ENCODE measurements at places on chromosomes 11 and 22. TPM values are rescaled to one million over a fixed set of nuclear protein-coding genes. Genes with fewer than 3 reads are reported as not detected.

CST6 gene
- polyA plus RNA-seq = 8.3 TPM

PAX6 gene
- not detected for polyA plus RNA-seq

CCDC73 gene
- polyA plus RNA-seq = not detected

FSHB gene
- polyA plus RNA-seq = not detected

DCHS1 gene
- polyA plus RNA-seq = 0.05 TPM

CAPN5 gene
- polyA plus RNA-seq = 1.5 TPM

NXPE4 gene
- not detected for polyA plus RNA-seq

TNNT3 gene
- polyA plus RNA-seq = not detected

SLC15A3 gene
- polyA plus RNA-seq = 0.07 TPM

APOA5 gene
- polyA plus RNA-seq = not detected

CNGA4 gene
- polyA plus RNA-seq = 0.06 TPM

PUS3 gene
- 10.5 TPM for polyA plus RNA-seq

P4HA3 gene
- polyA plus RNA-seq = 1.2 TPM

MIOX gene
- polyA plus RNA-seq = not detected

MRGPRG gene
- polyA plus RNA-seq = not detected

NUDT8 gene
- polyA plus RNA-seq = 4.8 TPM

DEUP1 gene
- polyA plus RNA-seq = not detected

LMNTD2 gene
- 1.8 TPM for polyA plus RNA-seq

RAG1 gene
- polyA plus RNA-seq = 0.16 TPM

CDC45 gene
- 49.3 TPM for polyA plus RNA-seq

PLAAT5 gene
- polyA plus RNA-seq = not detected

ARHGEF17 gene
- 12.1 TPM for polyA plus RNA-seq

NEFH gene
- polyA plus RNA-seq = 4.7 TPM

MED19 gene
- 23.1 TPM for polyA plus RNA-seq

PDGFD gene
- polyA plus RNA-seq = 0.09 TPM

DENND5A gene
- 59.5 TPM for polyA plus RNA-seq

TMPRSS6 gene
- not detected for polyA plus RNA-seq

ACTN3 gene
- 0.01 TPM for polyA plus RNA-seq

OR6M1 gene
- not detected for polyA plus RNA-seq

TRIM49B gene
- 0.03 TPM for polyA plus RNA-seq

FOXR1 gene
- polyA plus RNA-seq = not detected

CYTH4 gene
- polyA plus RNA-seq = 0.48 TPM

MMP27 gene
- not detected for polyA plus RNA-seq

SYT12 gene
- 1.1 TPM for polyA plus RNA-seq

POU2AF3 gene
- polyA plus RNA-seq = not detected

CASTOR1 gene
- polyA plus RNA-seq = 6.3 TPM

OR4C46 gene
- polyA plus RNA-seq = not detected

TRIM6 gene
- polyA plus RNA-seq = not detected

KDM4D gene
- 1.3 TPM for polyA plus RNA-seq

RIMBP3C gene
- 0.03 TPM for polyA plus RNA-seq

C11orf86 gene
- polyA plus RNA-seq = not detected

PDE3B gene
- 0.01 TPM for polyA plus RNA-seq

FAM181B gene
- polyA plus RNA-seq = 0.05 TPM

GP1BB gene
- 0.76 TPM for polyA plus RNA-seq

RASD2 gene
- polyA plus RNA-seq = 0.27 TPM
